Aorta (tissue), 5 donors: ENCODE measurements at places on chromosomes 13 and 19. TPM values are rescaled to one million over a fixed set of nuclear protein-coding genes. Genes with fewer than 3 reads are reported as not detected.
A peak's percentile ranks its signal among the peaks of the same experiment; 100 is the strongest.

- no peak for DNase-seq
Observed at GRCh38 chr13:84605927-84606326, 723.7 kb upstream of the SLITRK1 start.

- no peak for DNase-seq
Observed at GRCh38 chr19:14078411-14078810, 5.8 kb downstream of the MISP3 start.

DNA sequence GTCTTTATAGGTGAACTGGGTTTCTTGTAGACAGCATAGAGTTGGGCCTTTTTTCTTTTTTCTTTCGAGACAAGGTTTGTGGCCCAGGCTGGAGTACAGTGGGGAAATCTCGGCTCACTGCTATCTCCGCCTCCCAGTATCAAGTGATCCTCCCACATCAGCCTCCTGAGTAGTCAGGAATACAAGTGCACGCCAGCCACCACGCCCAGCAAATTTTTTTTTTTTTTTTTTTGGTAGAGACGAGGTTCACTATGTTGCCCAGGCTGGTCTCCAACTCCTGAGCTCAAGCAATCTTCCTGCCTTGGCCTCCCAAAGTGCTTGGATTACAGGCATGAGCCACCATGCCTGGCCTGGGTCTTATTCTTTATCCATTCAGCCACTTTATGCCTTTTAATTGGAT is 5.1 kb upstream of the CALM3 start:
- DNase-seq = no peak

- no peak for DNase-seq
Observed at GRCh38 chr13:82688400-82688994, 1193.8 kb downstream of the SLITRK1 start.

DNA sequence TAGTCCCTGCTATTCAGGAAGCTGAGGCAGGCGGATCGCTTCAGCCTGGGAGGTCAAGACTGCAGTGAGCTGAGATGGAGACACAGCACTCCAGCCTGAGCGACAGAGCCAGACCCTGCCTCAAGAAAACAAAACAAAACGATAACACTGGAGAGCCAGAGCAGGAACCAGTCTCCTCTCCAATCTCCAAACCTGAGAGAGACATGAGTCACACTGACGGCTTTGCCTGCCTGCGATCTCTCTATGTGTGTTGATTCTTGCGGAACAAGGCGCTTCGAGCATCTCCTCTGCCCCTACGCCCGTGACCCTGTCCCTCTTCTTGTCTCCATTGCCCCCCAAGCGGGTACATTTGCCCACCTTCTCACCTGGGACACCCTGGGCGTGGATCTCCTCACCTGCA is 15.6 kb downstream of the DPRX start:
- DNase-seq = no peak

DNA sequence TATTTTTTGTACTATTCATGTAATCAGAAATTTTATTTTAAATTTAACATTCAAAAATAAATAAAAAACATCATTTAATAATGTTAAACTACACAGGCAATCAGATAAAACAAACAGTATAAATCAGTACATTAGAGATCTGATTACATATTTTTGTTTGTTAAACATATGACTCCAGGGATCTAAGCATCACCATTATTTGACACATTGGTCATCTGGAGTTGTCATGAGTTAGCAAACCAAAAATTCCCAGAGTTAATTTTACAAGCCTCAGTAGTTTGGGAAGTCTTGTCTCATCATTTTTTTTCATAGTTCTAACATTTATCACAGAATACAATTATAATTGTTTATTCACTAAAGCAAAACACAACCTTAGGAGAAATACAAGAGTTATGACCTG is 770.8 kb upstream of the SLITRK6 start:
- no peak for DNase-seq

GRCh38 chr13:111857846-111858560 is 208.9 kb upstream of the SOX1 start:
- no peak for DNase-seq

- no peak for DNase-seq
Observed at GRCh38 chr19:1019980-1020867, 699 bp downstream of the TMEM259 start.

DNA sequence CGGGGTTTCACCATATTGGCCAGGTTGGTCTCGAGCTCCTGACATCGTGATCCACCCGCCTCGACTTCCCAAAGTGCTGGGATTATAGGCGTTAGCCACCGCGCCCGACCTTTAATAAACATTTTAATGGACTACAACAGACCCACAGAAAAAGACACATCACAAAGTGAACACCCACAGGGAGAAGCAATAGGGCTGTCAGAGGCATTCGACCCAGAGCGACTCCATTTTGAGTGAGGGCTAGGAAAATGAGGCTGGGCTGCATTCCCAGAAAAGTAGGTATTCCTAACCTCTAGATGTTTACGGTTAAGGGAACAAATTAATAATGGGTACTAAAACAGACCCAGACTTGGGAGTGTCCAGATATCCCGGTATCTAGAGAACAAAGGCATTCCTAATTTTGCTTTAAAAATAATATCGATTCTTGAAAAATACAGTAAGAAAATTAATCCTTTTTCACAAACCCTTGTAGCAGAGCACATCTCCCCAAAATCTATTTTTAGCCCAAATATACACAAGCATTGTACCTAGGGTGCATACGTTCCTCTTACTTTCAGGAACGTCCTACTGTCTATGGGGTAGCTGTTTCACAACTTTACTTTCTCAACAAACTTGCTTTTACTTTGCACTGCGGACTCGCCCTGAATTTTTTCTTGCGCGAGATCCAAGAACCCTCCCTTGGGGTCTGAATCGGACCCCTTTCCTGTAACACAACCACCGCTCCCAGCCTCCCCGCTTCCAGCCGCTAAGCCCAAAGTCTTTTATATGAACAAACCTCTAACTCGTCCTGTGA is 811 bp upstream of the ZNF8 start:
- DNase-seq = no peak

DNA sequence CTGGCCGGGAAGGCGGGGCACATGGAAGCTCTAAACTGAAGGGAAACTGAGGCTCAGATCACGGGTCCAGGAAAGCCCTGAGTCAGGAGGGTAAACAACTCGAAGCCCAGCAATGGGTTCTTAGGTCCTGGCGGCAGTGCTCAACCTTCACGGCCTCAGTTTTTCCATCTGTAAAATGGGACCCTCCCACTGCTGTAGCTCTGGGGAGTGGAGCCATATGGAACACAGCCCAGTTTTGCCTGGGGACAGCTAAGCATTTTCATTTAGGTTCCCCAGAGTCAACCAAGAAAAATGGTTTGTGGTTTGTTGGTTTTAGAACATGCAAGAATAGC is 30.4 kb downstream of the CEBPG start:
- no peak for DNase-seq

- peak; percentile 81 for DNase-seq
Observed at GRCh38 chr19:47309608-47310007, at the start of gene C5AR1. TSS of gene C5AR1 (plus strand) at chr19:47309861. CDS start at chr19:47309896, 35 bp downstream.

DNA sequence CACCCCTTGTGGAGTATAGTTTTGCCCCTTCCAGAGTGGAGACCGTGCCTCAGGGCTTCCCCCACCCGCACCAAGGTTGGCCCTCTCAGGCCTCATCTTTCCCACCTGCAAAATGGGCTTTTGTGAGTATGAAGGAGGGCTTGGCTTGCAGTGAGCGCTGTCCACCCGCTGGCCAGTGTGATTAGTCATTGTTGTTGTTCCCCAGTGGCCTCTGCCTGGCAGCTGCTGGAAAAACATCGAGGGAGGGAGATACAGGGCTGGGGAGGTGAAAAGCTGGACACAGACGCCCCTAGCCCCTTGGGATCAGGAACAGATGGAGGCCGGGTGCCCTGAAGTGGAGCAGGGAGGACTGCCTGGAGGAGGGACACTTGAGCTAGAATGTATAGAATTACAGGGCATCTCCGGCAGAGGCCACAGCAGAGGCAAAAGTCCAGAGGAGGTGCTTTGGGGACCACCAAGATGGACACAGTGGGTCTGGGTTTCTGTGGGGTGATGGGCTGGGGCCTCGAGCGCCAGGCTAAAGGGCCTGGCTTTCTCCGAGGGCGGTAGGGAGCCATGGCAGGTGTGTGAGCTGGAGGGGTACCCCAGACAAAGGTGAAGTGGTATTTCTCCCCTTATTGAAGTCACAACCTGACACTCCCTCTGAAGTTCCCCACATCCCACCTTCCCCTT is 3.9 kb upstream of the IL12RB1 start:
- no peak for DNase-seq

The IFNL4 gene
- not detected for total RNA-seq

The DNAJC15 gene
- total RNA-seq = 13.6 TPM

The KBTBD7 gene
- total RNA-seq = 6.9 TPM

The CEACAM7 gene
- total RNA-seq = 0.26 TPM

The F2RL3 gene
- 9.9 TPM for total RNA-seq

The SLC25A42 gene
- total RNA-seq = 9.4 TPM

The ZNF799 gene
- total RNA-seq = 7.6 TPM
